Activated T-helper 1 cell treated with anti-CD3 and anti-CD28 coated beads, Interleukin-2, amount 50 U/mL, for 16 hours (primary cell): ENCODE measurements at places on chromosomes 11 and 22.

GRCh38 chr11:105109855-105110687 is 29.5 kb downstream of the CARD18 start:
- no peak for DNase-seq

GRCh38 chr11:64183890-64184289 is 2.1 kb upstream of the STIP1 start:
- no peak for DNase-seq

GRCh38 chr11:80519596-80520506 is 1079.0 kb upstream of the TENM4 start:
- DNase-seq = no peak

DNA sequence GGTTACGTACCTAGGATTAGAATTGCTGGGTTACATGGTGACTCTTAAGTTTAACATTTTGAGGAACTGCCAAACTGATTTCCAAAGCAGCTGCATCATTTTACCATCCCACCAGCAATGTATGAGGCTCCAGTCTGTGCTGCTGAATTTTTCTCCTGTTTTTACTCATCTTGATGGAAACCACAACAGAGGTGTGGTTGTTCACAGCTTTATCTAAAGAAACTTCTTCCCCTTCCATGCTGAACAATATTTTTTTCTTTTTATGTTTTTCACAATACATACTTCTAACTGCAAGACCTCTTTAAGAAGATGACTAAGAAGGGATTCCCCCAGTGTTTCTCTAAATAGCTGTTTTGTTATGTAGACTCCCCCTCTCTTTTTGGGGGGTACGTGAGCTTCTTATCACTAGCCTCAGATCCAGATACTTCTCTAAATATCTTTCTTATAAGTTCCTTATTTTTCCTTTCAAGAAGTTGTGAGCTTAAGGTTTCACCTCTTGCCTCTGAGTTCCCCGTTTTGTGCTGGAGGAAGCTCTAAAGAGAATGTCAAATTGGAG is 24.0 kb downstream of the TCP11L1 start:
- DNase-seq = no peak

DNA sequence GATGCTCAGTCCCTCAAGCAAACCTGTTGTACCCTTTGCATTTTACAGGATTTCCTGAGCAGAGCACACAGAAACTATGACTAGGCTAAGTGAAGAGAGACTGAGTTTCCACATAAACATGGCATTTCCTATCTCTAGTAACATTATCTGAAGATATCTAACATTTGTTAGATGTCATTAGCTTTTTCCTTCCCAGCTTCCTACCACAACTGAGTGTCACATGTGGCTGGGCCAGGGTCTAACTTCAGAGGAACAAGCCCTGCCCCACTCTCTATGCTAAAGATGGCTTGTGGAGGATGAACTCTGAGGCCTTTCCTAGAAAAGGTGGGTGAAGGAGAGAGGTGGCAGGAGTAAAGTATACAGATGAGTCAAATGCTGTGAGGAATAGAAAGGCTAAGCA is 16.5 kb downstream of the C22orf42 start:
- no peak for DNase-seq

DNA sequence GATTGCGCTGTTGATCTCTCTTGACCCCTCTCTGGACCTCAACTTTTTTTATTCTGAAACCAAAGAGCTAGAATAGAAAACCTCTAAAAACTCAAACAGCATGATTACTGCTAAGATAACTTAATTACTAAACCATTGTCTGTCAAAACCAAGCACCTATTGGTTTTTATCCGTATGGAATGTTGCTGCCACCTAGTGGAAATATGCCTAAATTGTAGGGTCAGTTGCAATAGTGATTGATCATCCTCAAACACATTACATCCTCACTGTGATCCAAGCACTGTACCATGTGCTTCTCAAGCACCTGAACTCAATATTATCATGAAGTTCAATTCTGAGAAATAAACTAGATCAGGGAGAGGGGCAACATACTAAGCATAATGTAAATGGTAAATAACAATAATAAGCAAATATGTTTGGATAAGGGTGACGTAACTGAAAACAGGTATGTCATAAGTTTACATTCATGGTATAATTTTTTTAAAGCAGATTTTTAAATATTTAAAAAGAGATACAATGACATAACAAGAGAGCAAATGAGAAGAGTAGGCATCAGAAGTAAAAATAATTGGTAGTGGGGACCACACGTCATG is 3.8 kb upstream of the OR5A2 start:
- no peak for DNase-seq

- no peak for DNase-seq
These were observed at the start of gene SERPING1 for GRCh38 chr11:57597461-57597915. TSS of gene SERPING1 (plus strand) at chr11:57597685. CDS start at chr11:57598271, 586 bp downstream.
